HepG2 (cell line): ENCODE measurements at places on chromosomes 5 and 9. TPM values are rescaled to one million over a fixed set of nuclear protein-coding genes. Genes with fewer than 3 reads are reported as not detected.

DNA sequence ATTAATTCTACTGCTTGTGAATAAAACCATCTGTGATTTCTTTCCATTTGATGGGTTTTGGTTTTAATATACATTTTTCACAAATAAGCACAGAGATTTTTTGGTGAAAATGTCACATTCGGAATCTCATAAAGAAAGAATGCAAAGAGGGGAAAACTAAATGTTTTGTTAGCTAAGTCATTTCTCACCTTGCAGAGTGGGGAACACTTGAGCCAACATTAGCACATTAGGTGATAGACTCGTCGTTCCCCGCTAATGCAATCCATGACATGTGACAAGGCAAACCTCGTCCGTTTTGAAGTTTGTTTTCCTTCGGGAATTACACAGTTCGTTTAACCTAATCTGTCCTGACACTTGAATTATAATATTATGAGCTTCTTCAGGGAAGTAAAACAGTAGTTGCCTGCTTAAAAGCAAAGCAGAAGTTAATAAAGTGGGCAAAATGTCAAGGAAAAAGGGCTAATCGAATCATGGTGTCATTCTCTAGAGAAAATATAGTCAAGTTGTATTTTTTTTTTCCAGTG is 95.8 kb upstream of the LMX1B start:
- peak overlapping the region; percentile 36; the same call in 1 of the 2 replicates for H3K4me3 ChIP-seq
- DNase-seq = no peak
- H3K4me1 ChIP-seq = peaks cover 67% of the 10 kb centered on the region
- H3K27ac ChIP-seq = peak overlapping the region; percentile 32
- H3K36me3 ChIP-seq = no peaks in the 10 kb centered on the region

DNA sequence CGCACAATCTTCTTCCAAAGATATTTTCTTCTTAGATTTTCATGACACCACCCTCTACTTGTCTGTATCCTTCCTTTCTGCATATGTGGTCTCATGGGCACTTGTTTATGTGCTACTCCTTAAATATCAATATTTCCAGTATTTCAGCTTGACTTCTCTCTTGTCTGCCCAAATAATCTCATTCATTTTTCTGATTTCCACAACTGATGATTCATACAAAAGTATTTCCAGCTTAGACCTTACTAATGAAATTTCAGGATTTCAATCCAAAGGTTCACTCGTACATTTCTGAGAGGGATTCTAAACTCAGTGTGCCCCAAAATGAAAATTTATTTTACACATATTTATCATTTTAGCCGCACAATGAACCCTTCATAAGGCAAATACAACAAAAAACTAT is 928.9 kb upstream of the C9orf72 start:
- H3K4me1 ChIP-seq = no peaks in the 10 kb centered on the region
- no peak overlapping the region for H3K27ac ChIP-seq
- H3K36me3 ChIP-seq = no peaks in the 10 kb centered on the region

DNA sequence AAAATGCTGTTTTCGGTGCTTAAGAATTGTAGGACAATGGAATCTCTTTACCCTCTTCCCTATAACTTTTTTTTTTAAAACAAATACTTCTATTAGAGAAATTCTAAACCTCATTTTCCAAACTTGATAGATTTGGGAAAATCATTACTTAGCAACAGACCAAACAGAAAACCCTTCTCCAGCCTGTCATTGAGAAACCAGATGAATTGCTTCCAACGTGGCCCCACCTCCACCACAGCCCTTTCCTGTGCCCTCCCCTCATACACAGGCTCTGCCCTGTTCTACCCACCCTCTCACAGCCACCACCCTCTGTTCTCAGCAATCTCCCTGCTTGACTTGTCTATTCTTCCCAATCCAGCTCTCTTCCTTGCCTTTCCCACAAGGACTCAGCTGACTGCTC is 221.2 kb downstream of the DMRT2 start:
- H3K4me3 ChIP-seq = no peak overlapping the region
- no peaks in the 10 kb centered on the region for H3K36me3 ChIP-seq
- no peaks in the 10 kb centered on the region for H3K4me1 ChIP-seq
- no peaks in the 10 kb centered on the region for H3K27me3 ChIP-seq
- DNase-seq = no peak
- H3K27ac ChIP-seq = no peak overlapping the region

DNA sequence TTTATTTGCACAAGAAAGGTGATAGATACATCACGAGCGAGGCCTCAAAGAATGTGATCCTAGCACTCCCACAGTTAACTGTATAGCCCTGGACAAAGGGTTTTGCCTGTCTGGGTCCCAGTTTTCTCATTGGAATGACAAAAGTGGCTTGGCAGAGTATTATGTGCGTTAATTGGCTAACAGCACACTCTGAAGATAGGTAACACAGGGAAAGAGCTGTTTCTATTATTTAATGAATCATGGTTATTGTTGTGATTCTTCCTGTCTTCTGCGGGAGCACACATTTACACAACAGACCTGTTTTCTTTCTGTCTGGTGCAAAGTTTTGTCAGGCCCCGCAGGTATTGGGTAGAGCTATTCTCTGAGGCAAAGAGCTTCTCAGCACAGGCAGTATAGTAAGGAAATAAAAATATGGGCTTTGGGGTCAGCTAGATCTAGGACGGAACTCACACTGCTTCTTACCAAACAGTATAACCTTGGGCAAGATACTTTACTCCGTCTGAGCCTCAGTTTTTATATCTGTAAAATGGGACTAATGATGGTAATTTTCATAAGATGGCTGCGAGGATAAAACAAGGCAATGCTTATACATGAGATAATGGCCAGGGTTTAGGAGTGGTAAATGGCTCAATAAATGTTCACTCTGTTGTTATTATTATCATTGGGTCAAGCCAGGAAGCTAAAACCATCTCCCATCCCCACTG is 78.9 kb downstream of the PLAC8L1 start:
- no peak overlapping the region for H3K27ac ChIP-seq
- no peak overlapping the region for H3K4me3 ChIP-seq
- H3K27me3 ChIP-seq = no peaks in the 10 kb centered on the region
- peaks cover 24% of the 10 kb centered on the region for H3K4me1 ChIP-seq
- DNase-seq = no peak

DNA sequence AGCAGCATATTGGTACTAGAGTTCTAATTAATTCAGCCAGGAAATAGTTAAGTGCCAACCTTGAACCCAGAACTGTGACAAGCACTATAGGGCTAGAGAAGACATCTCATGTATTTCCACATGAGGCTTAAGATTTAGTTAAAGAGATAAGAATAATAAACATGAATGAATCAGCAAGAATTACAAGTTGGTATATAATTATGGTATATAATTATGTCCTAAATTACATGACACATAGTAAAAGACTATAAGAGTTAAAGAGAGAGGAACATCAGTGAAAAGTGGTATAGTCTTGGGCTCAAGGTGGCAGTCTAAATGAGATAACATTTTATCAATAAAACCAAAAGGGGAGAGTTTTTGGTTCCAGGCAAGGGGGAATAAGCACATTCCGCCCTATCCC is 223.1 kb upstream of the NFIL3 start:
- no peak overlapping the region for H3K27ac ChIP-seq
- no peak overlapping the region for H3K4me3 ChIP-seq
- no peaks in the 10 kb centered on the region for H3K4me1 ChIP-seq
- H3K27me3 ChIP-seq = peaks cover 3% of the 10 kb centered on the region; the same call in 2 of the 3 replicates

Gene ZNF483
- total RNA-seq = 9.5 and 15.7 TPM in 2 replicates
